ENCODE measurements at places on chromosomes 16 and 17.

DNA sequence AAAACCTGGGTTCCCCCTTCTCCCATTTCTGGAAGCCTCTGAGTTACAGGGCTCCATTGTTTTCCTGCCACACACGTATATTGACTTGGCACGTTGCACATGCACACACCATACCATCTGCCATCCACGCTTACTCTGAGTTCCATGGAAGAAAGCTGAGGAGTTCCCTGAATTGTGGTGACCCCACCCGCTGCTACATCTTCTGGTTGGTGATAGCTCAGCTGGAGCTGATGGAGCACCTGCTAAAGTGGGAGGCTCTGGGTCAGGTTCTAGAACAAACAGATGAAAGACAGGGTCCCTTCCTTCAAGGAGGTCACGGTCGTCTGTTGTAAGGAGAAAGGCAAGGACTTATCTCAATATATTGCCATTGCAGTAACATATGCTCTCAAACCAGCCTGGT lies 41.1 kb downstream of the TMEM11 start:
- DNase-seq, result no peak

- DNase-seq, result peak; percentile 11
These were observed 32.0 kb upstream of the ABCA5 start for GRCh38 chr17:69358688-69359596.

DNA sequence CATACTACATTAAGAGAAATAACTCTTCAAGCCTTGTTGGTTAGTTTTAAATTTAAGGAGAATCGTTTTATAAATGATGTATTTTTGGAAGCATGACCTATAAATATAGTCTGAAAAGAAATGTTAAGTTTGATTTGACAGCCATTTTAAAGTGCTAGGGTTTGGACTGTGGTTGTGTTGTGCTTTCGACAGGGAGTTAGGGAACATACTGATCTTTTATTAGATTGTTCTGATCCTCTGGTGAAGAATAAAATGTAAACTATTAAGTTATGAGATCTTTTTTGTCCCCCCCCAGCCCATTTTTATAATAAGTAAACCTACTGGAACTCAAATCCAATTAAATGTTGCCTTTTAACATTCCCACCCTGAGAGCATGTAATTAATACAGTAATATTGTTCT lies 12.0 kb downstream of the TAF15 start:
- no peak for DNase-seq

DNA sequence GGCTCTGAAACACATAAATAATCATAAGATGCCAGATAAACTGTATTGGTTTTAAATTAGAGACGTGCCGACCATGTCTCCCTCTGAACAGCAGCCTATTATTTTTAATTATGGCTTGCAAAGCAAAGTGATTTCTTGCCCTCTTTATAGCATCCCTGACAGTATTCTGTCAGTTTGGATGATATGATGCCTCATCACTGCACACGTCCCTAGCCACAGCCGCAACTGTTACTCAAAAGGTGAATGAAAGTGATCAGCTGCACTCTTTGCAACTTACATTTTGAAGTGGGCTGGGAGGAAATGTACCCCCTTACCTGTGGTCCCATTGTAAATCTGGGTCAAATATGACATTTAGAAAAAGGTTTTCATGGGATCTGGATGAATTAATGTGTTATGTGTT lies 389.9 kb downstream of the MAF start:
- DNase-seq, result no peak

GRCh38 chr16:12992066-12992465 lies 90.7 kb downstream of the SHISA9 start:
- DNase-seq, result no peak

GRCh38 chr16:11619327-11619851 lies 32.7 kb upstream of the LITAF start:
- DNase-seq, result peak; percentile 71

DNA sequence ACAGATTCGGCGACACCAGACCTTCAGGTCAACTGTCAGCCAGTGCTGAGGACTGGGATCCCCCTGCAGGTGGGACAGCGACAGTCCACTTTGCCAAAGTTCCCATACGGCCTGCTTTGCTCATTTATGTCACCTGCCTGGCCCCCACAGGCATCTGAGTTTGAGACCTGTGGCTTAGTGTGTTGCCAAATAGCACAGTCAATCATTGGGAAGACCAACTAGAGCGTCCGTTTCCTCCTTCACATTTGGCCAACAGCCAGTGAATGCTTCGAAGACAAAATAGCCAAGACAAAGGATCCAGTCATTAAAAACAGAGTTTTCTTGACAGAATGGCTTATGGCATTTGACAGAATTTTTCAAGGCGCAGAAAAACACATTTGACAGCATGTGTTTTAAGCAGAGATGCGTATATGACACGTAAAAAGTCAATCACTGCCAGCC lies 113.8 kb downstream of the ABCC12 start:
- no peak for DNase-seq

- DNase-seq, result no peak
These were observed 76.4 kb downstream of the SEC14L1 start for GRCh38 chr17:77217123-77217522.

GRCh38 chr16:80208015-80208414 lies 332.8 kb upstream of the DYNLRB2 start:
- DNase-seq, result no peak

DNA sequence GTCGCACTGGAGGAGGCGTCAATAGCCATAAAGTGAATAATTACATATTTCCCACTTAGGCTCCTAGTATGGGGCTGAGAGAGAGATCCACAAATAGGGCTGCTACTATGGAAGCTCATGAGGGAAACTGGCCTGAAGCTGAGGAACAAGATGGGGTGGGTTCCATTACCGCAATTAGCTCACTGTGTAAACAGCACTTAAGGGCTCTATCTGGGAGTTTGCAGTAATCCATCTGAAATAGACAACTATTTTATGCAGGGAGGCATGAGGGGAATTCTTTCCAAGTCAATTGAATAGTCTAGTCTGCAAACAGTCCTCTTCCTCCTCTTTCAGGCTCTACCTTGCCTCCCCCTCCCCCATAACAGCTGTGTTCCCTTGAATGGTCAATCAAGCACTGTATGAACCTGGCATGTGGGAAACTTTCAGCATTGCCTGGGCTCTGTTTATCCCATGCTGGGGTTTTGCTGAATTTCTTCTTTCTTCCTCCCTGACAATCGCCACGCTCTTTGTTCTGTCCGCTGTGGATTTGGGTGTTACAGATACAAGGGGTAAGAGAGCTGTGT lies 56.1 kb upstream of the MAF start:
- no peak for DNase-seq

DNA sequence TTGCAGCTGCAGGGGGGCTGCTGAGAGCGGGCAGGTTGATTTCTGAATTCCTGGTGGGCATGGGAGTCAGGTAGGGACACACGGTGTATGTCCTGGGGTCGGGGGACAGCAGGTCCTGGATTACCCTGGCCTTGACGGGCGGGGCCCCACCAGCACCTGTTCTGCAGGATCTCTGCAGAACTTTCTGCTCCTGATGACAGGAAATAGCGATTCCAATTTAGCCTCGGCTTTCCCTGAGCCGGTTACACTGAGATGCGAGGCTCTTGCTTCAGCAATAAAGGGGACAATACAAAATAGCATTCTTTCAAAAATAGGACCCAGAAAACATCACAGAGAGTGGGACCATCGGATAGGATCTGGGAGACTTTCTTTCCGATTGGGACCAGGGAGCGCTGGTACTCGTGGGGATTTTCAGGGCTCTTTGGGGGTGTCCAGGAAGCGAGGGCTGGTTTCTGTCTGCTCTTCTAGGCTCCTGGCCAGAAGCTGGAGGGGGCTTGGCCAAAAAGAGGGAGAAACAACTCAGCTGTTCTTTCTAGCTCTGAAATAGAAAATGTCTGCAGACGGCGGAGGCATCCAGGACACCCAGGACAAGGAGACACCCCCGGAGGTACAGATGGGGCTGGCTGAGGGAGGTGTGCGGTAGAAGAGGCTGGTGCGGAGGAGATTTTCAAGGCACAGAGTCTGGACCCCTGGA lies 642 bp downstream of the ZNF205 start:
- no peak for DNase-seq

DNA sequence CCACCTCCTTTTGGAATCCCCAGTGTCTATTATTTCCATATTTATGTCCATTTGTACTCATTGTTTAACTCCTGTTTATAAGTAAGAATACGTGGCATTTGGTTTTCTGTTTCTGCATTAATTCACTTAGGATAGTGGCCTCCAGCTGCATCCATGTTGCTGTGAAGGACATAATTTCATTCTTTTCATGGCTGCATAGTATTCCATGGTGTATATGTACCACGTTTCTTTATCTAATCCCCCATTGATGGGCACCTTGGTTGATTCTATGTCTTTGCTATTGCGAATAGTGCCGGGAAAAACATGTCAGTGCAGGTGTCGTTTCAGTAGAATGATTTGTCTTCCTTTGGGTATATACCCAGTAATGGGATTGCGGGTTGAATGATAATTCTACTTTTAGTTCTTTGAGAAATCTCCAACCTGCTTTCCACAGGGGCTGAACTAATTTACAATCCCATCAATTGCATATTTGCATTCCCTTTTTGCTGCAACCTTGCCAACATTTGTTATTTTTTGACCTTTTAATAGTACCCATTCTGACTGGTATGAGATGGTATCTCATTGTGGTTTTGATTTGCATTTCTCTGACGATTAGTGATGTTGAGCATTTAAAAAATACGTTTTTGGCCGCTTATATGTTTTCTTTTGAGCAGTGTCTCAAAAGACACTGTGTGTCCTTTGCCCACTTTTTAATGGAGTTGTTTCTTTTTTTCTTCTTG lies 373.2 kb upstream of the TNRC6C start:
- no peak for DNase-seq

- no peak for DNase-seq
These were observed 134.2 kb upstream of the MAF start for GRCh38 chr16:79734721-79735120.

DNA sequence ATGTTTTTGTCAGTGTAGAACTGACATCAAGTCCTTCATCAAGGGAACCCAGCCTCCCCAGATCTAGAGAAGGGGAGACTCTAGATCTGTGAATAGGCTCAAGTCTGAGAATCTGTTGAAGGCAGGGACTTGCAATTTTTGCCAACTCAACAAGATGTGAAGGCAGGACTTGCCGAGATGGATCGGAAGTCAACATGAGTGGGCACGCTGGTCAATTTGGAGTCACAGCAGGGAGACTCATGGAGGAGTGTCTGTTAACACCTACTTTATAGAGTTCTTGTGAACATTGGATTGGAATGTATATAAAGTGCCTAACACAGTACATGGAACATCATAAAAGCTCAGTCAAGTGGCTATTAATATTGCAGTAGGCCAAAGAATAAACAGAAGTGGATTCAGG lies 10.0 kb downstream of the ZNF689 start:
- no peak for DNase-seq

GRCh38 chr17:18314059-18314730 lies 599 bp downstream of the TOP3A start:
- no peak for DNase-seq

DNA sequence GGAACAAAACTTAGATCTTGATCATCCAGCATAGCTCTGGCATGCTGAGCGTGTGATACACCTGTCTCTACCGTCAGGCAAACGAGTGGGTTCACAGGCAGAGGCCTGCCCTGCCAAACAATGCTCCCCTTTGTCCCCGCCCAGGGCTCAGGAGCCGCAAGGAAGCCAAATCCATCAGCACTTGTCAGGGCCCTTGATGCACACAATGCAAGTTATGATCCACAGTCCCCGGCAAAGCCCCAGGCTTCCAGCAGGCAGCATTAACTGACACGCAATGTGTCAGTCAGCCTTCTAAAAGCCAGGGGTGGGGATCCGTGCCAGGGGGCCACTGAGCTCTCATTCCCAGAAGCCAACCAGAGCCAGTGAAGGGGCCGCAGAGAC lies 460.9 kb downstream of the SLC39A11 start:
- DNase-seq, result no peak

DNA sequence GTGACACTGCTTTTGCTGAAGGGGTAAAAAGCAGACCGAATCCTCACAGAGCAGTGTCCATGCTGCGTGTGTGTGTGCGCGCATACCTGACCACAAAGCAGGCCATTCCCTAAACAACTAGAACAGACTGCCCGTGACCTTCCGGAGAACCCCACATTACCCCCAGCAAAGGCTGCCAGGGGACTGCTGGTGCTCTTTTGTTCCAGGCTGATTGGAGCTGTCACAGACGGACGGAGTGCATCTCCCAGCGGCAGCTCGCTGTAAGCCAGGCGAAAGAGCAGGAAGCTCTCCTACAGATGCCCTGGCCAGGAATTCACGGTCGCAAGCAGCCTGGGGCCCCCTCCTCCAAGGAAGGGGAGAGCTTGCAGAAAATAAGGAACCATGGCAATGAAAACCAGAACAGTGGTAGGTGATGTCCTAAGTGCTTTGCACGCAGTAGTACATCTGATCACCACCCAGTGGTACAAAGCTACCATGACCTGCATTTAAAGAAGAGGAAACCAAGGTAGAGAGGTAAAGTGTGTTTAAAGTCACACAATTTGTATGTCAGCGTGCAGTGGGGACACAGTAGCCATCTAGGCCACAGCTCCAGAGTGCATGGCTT lies 153.4 kb upstream of the DYNLRB2 start:
- DNase-seq, result no peak

DNA sequence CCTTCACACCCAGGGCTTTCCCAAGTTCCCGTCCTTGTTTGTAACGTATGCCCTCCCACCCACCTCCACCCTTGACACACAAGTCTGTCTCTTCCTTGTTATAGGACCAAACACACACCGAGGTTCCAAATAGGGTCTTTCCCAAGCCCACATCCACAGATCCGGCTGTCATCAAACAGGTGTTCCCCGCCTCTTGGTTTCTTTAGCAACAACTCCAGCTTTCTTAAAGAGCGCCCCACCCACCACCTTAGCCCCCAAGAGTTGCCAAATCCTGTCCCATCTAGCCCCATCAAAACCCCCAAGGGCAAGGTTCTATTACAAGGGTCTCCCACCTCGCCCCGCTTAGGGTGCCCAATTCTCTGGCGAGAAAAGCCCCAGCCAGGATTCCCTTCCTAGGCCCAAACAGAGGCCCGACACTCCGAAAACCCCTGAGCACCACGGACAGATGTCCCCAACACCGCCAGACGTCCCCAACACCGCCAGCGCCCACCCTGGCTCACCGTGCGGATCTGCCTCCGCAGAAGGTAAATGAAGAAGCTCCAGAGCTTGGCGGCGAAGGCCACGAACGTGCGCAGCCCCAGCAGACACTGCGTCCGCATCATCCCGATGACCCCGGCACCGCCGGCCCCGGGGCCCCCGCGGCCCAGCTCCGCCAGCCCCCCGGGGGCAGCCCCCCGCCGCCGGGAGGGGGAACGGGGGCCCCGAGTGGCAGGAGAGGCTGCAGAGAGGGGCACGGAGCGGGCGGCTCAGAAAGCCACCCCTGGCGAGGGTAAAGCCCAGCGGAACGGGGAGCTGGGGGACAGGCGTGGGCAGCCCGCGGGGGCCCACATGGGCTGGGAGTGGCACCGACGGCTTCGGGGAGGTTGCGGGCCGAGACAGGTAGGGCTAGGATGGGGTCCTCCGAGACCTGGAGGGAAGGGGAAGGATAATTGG lies 573 bp downstream of the CTDNEP1 start:
- DNase-seq, result no peak

- no peak for DNase-seq
These were observed 34.2 kb upstream of the IRX3 start for GRCh38 chr16:54320697-54321340.

All from activated CD4-positive, alpha-beta T cell treated with anti-CD3 and anti-CD28 coated beads, Interleukin-2, amount 10 ng/mL, durations not matched to agents 7 days and 5 days (primary cell).